ENCODE measurements at places on chromosomes 11 and 22. TPM values are rescaled to one million over a fixed set of nuclear protein-coding genes. Genes with fewer than 3 reads are reported as not detected.

Gene EXT2
- 89.4 TPM for total RNA-seq

DNA sequence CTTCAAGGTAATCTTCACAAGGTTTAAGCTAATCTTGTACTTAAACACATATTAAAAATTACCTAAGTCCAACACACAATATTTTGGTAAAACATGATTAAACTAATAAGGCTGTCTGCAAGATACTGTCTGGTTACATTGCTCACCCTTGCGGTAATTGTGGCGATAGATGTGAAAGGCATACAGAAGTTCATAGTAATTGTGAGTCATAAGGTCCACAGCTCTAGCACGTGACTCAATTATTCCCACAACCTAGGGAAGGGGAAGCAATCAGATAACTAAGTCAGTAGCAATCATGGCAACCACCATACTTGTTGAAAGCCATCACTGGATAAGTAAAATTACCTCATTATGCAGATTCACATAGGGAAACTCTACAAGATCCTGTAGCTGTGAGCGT, 30.5 kb upstream of the FNBP4 start:
- DNase-seq, result no peak
- no peak overlapping the region for H3K27ac ChIP-seq
- H3K4me3 ChIP-seq, result no peak overlapping the region
- H3K4me1 ChIP-seq, result no peaks in the 10 kb centered on the region
- peaks cover 33% of the 10 kb centered on the region for H3K36me3 ChIP-seq

- DNase-seq, result no peak
- no peaks in the 10 kb centered on the region for H3K36me3 ChIP-seq
- no peaks in the 10 kb centered on the region for H3K27me3 ChIP-seq
- H3K27ac ChIP-seq, result no peak overlapping the region
These were observed 11.6 kb upstream of the TMEM45B start for GRCh38 chr11:129804012-129804411.

- H3K27ac ChIP-seq, result no peak overlapping the region
- no peaks in the 10 kb centered on the region for H3K27me3 ChIP-seq
- H3K36me3 ChIP-seq, result no peaks in the 10 kb centered on the region
- H3K4me3 ChIP-seq, result no peak overlapping the region
- no peak for DNase-seq
These were observed 60.2 kb upstream of the SORL1 start for GRCh38 chr11:121391914-121392313.

- H3K4me1 ChIP-seq, result peaks cover 5% of the 10 kb centered on the region
- H3K4me3 ChIP-seq, result no peak overlapping the region
- H3K27ac ChIP-seq, result no peak overlapping the region
- DNase-seq, result no peak
These were observed 4.5 kb upstream of the SMARCB1 start for GRCh38 chr22:23782252-23782651.

DNA sequence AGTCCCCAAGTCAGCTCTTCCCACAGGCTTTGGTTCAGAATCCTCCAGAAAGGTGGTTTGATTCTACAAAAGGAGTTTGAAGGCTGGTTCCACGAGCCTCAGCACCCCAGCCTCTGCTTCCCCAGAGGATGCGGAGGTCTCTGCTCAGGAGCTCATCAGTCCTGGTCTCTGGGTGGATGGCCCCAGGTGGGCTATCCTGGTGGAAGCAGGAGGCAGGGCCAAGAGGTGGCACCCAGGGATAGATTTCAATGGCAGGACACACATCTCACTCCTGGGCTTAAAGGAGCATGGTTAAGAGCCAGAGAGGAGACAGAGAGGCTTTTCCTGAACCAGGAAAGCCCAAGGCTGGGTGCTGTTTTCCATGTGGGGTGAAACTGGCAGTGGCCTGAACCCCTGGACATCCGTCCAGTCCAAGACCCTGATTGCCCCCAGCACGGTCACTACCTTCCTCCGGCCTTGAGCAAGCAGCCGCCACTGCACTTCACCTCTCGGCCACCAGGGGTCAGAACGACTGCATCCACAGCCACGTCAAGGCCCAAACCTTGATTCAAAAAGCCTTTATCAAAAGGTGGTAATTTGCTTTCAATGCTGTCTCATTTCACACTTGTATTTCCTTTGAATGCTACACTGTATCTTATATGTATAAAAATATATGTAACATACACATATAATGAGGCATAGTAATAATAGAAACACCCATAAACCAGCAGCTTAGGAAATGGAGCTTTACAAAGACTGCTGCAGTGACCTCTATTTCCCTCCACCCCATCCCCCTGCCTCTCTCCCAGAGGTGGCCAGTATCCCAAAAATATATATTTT, 19.3 kb upstream of the FXYD2 start:
- H3K36me3 ChIP-seq, result no peaks in the 10 kb centered on the region
- H3K27me3 ChIP-seq, result no peaks in the 10 kb centered on the region

DNA sequence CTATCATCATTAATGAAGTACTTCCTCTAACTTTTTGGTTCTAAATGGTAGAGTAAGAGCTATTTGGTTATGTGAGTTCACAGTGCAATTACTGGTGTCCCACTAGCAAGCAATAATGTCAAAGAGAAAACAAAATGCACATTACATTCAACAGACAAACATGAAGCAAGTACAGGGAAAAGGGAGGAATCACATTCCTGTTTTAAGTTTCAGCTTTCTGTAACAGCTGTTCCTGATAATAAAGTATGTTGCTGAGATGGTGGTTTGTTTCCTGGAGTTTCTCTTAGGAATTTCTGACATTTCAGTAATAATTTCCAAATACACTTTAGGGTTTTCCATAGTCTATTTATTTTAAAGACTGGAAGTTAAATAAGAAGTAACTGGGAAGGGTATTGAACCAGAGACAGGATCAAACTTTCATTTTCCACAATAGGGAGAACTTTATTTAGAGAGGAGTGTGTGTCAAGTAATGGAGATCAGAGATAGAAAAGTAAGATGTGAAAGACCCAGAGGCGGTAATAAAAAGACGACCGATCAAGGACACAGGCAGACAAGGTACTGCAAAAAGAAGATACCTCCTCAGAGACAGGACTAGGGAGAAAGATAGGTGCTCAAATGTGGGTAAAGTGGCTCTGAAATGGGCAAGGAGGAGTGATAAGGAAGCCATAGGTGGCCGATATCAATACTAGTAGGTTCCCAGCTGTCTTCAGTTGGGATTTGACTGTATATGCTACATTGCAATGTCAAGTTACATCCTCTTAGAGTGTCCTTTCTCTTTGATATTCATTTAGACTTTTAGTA, 20.8 kb upstream of the CLNS1A start:
- no peaks in the 10 kb centered on the region for H3K36me3 ChIP-seq
- H3K27me3 ChIP-seq, result no peaks in the 10 kb centered on the region
- no peak overlapping the region for H3K4me3 ChIP-seq
- DNase-seq, result no peak

DNA sequence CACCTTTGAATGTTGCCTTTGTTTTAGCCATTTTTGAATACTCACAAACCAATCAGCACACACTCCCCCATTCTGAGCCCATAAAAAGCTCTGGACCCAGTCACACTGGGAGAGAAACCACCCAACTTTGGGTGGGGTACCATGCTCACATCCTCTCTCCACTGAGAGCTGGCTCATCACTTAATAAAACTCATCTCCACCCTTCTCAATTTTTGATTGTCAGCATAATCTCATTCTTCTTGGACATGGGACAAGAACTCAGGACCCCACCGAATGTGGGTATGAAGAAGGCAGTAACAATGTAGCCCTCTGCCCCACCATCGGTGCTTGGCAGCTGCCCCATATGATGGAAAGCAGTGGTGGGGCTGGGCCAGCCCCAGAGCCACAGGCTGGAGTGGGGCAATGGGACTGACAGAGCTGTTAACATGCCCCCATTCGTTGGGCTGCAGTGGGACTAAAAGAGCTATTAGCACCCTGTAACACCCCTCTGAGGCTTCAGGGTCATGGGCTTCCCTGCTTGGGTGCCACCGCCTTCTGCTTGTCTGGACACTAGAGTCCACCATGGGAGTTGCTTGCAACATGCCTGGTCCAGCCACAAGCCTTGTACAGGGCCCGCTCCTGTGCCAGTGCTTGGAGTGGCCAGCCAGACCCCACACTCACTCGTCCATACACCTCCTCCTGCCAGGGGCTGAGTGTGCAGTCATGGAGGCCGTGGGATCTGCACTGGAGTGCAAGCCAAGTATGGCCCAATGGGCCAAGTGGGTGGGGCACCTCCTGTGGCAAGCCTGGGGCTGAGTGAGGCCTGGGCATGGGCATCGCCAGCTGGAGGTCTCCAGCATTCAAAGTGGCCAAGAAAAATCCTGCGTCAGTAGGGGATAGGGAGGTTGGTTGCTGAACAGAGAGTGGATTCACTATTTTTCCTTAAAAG, 471.1 kb downstream of the TBC1D22A start:
- H3K27me3 ChIP-seq, result no peaks in the 10 kb centered on the region
- no peak for DNase-seq
- no peaks in the 10 kb centered on the region for H3K4me1 ChIP-seq
- H3K27ac ChIP-seq, result no peak overlapping the region

Gene RFPL3
- total RNA-seq, result 0.09 TPM

Gene CNIH2
- total RNA-seq, result 5.7 TPM

GRCh38 chr22:37163575-37164504, 14.1 kb upstream of the IL2RB start:
- no peak overlapping the region for H3K27ac ChIP-seq
- H3K4me1 ChIP-seq, result no peaks in the 10 kb centered on the region
- no peaks in the 10 kb centered on the region for H3K36me3 ChIP-seq
- no peaks in the 10 kb centered on the region for H3K27me3 ChIP-seq

Gene CHST1
- not detected for total RNA-seq

DNA sequence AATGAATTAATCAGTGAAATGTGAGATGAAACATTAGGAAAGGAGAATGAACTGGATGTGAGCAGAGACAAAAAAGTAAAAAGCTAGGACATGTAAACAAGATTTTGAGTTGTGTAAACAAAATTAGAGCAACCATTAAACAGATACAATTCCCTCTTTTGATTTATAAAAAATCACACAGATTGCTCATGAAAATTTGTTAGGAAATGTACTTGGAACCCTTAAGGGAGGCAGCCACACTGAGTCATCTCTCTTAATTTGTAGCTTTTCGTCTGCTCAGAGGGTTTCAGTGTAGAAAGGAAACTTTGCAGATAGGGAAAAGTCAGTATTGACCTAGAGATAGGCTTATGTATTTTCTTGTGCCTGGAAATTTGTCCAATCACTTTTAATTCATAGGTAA, 49.6 kb upstream of the ME3 start:
- no peak for DNase-seq
- H3K27ac ChIP-seq, result no peak overlapping the region
- no peaks in the 10 kb centered on the region for H3K27me3 ChIP-seq
- H3K36me3 ChIP-seq, result peaks cover 4% of the 10 kb centered on the region

Gene PGA3
- total RNA-seq, result 0.28 TPM

GRCh38 chr11:131601586-131601985, 231.2 kb downstream of the NTM start:
- H3K27me3 ChIP-seq, result no peaks in the 10 kb centered on the region
- no peak for DNase-seq

DNA sequence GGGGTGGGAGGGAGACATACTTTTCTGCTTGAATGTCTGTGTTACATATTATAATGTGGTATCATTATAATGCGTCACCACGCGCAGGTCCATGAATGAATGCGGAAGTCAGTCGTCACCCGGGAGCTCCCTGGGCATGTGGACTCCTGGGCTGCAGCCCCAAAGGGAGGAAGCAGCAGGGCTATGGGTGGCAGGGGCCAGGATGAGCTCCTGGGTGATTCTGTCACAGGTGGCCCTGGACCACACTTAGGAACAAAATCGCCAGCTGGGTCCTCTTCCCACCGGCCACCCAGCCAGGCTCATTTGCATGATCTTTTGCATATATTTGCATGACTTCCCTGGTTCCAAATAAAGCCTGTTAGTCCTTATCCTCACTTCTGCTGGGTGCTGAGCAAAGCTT, 51.2 kb downstream of the KCNJ4 start:
- no peak overlapping the region for H3K4me3 ChIP-seq
- peaks cover 18% of the 10 kb centered on the region for H3K4me1 ChIP-seq
- H3K27ac ChIP-seq, result no peak overlapping the region
- DNase-seq, result no peak

GRCh38 chr11:105449100-105449734, 160.7 kb upstream of the GRIA4 start:
- H3K27ac ChIP-seq, result no peak overlapping the region
- no peaks in the 10 kb centered on the region for H3K4me1 ChIP-seq
- no peaks in the 10 kb centered on the region for H3K27me3 ChIP-seq
- no peak overlapping the region for H3K4me3 ChIP-seq
- DNase-seq, result no peak

DNA sequence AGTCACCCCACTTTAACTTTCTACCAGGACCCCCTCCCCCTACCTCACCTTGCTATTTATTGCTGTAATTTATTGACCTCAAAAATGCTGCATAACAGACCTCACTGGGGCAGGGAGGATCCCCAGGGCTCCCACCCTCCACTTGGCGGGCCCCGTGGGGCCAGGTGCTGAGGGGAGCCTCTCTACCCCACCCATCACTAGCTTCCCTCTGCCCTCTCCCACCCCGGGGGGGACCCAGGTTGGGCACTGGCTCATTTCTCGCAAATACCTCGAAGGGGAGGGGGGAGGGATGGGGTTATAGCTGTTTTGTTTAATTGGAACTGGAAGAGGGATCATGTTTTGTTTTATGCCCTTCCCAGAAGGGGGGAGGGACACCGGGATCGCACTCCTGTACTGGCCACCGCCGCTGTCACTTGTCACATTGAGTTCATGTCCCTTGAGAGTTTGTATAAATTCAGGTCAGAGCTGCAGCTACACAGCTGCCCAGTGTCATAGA, 16.3 kb upstream of the TMEM191C start:
- peaks cover 7% of the 10 kb centered on the region for H3K4me1 ChIP-seq
- no peak overlapping the region for H3K27ac ChIP-seq
- H3K4me3 ChIP-seq, result no peak overlapping the region
- no peaks in the 10 kb centered on the region for H3K36me3 ChIP-seq
- no peaks in the 10 kb centered on the region for H3K27me3 ChIP-seq

DNA sequence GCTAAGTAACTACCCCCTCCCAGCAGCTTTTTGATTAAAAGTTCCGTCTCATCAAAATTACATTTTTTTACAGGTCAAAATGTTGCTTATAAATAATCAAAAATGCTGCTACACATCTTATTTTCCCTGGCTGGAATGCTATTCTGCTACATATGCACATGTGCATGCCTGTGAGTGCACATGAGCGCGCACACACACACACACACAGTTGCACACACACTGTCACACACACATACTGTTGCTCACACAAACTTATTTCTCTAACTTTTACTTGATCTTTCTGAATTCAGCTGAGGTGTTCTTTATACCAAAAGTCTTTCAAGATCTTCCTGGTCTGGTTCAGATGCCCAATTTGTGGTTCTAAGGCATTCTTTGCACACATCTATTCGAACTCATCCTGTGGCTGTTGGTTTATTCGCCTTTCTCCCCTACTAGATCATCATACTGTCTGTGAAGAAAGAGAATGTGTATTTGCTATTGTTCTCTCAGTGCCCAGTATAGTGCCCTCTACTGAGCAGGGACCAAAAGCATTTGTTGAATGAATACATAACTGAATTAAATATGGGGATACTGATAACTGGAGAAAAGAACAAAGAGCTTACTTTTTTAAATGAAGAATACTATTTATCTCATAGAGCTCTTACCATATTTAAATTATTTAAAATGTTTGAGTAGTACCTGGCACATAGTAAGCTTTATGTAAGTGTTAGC, 68.1 kb upstream of the CCDC179 start:
- DNase-seq, result no peak
- no peak overlapping the region for H3K27ac ChIP-seq
- no peaks in the 10 kb centered on the region for H3K36me3 ChIP-seq
- no peaks in the 10 kb centered on the region for H3K27me3 ChIP-seq
- no peaks in the 10 kb centered on the region for H3K4me1 ChIP-seq

All from neural progenitor cell (in vitro differentiated cells).